Activated CD8-positive, alpha-beta memory T cell treated with anti-CD3 and anti-CD28 coated beads for 48 hours (primary cell): ENCODE measurements at places on chromosomes 1 and 21.

DNA sequence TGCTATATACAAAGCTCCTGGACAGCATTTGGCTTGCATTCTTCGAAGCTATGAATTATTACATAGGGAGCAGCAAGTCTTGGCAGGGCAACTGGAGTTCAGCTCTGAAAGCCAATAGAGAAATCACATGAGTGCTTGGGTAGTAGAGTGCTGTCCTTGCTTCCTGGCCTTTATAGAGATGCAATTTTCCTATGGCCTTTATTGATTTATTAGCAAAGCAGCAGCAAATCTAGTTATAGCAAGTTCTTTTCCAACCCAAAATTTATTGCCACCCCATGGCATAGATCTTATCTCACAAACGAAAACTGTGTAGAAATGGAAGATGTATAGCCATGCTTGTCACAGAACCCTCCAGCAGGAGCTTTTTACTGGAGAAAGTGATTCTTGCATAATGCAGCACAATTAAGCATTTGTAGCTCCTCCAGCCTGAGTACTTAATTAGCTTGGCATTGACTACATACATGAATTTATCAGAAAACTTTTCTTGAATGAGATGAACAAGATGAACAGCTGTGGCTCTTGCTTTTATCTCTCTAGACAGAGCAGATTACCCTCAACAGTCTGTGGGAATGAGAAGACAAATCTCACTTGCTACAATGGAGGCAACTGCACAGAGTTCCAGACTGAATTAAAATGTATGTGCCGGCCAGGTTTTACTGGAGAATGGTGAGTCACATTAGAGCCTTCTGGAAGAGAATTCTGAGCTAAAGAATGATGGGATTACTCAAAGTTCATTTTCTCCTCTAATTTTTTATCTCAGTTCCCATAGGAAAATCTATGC, 170.1 kb downstream of the CRB1 start:
- DNase-seq: no peak

DNA sequence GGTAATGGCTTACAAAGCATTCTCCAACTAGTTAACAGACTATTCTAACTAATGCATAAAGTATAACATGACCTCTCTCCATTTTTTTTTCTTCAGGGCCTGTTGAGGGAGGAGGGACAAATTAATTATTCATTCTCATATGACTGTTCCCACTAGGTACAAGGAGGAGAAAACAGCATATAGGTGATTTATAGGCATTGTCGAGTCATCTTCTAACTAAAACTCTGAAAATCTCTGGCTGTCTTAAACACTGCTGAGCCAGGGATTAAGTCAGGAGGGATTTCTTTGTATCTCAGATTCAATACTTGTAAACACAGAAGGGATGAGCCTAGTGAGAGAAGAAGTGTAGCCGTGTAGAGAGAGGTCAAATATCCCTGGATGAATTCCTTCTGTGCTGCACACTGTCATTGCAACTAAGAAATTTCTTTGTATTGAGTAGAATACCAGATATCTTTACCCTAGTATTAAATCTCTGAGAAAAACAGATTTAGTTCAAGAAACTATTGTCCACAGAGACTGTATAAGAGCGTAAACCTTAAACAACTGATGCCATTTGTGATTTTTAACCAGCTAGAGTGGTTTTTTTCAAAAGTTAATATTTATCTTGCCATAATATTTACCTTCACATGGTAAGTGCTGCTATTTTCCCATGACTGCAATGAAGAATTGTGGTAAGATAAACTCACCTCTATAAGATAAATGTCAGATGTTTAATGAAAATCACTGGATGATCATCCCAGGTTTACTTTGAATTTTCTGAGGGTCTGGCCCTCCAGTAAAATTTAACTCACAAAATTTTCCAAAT, 465.3 kb downstream of the RWDD3 start:
- DNase-seq: no peak

GRCh38 chr1:157249326-157249725, 111.1 kb upstream of the ETV3 start:
- no peak for DNase-seq

GRCh38 chr21:40386294-40386911, 460.6 kb downstream of the DSCAM start:
- peak; percentile 16 for DNase-seq

- DNase-seq: no peak
Observed at GRCh38 chr1:116938216-116938615, 28.5 kb downstream of the PTGFRN start.

DNA sequence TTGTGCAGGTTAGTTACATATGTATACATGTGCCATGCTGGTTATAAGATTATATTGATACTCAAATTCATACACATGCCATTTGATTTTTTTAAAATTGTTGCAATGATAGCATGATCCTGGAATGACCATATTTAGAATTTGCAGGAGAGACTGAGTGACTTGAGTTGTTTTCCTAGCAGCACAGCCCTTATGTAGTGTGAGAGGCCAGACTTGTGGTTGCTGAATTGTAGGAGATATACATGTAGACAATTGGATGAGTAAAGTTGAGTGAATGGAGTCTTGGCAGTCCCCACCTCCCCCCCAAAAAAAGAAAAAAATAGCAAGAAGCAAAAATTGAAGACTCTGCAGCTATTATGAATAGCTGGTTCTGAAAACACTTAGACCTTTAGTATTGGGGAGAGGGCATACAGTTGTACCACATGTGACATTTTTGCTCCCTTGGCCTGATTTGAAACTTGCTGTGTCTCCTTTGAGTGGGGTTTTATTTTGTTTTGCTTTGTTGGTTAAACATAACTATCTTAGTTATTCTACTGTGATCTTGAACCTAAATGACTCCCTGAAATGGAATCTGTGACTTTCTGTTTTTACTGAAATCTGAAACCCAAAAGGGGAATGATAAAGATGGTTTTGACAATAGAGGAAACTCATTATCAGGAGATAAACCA, 280.3 kb downstream of the HMCN1 start:
- no peak for DNase-seq

DNA sequence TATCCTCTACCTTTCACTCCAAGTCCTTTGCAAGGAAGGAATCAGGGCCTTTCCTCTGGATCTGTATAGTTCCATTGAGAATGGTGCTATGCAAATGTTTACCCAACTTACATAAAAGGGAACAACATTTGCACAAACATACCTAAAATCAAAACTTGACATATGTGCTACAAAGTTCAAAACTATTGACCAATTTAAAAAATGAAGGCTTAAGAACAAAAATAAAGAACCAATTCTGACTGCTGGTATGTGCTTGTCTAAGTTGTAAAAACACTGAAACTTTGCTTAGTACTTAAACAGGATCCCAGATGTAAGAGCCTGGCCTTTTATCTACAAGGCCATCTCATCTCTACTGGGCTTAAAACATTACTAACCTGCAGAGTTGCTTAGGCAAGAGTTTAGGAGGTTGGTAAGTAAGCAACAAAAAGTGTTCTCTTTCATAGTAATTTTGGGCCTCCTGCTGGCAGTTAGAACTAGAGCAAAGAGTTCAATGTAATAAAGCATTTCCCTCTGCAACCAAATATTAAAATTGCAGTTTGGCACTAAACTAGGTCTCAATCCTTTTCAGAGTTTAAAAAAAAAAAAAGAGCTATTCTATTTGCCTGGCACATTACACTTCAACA, 2.0 kb downstream of the SCMH1 start:
- no peak for DNase-seq

DNA sequence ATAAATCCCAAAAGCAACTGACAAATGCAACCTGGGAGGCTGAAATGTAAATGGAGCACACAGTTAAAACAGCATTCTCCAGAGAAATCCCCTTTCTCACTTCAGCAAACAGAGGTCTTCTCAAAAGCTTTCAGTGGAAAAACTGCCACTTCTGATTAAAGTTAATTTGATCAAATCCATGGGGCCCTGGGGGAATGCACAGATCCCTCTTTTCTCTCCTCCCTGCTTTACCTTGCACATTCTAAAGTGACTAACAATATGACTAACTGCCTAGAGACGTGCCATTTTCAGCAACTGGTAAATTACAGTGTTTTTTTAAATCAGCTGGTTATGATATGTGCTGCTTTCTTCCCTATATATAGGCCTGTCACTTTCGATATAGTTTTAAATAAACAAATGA, 142.5 kb downstream of the RERE start:
- DNase-seq: no peak

DNA sequence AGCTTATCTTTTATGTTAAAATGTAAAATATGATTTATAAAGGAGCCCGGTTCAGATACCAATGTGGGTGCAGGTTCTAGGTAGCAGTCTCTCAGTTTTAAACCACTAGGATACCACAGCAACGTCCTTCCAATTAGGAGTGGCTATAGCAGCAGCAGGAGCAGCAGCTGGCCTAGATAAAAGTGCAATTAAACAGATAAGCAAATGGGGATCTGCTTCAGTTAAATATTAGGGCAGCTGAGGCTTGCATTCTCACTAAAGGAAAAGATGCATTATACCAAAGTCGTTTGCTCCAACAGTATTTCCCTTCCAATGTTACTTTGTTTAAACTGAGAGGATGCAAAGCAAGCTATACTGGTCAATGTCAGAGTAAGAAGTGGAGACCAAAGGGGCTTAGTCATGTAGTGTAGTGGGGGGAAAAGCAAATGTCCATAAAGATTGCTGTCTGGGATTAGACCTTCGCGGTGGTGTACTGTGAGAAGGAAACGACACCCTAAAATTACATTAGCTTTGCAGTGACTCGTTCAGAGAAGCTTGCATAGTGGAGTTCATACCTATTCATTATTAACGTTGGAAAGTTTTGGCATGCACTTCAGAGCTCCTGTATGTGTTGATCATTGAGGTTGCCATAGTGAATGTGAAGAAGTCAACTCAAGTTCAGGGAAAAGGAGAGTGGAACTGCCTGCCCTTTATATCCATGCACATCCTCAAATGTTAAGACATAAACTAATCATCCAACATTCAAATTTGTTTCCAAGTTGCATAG, 272.2 kb downstream of the VAV3 start:
- DNase-seq: no peak

DNA sequence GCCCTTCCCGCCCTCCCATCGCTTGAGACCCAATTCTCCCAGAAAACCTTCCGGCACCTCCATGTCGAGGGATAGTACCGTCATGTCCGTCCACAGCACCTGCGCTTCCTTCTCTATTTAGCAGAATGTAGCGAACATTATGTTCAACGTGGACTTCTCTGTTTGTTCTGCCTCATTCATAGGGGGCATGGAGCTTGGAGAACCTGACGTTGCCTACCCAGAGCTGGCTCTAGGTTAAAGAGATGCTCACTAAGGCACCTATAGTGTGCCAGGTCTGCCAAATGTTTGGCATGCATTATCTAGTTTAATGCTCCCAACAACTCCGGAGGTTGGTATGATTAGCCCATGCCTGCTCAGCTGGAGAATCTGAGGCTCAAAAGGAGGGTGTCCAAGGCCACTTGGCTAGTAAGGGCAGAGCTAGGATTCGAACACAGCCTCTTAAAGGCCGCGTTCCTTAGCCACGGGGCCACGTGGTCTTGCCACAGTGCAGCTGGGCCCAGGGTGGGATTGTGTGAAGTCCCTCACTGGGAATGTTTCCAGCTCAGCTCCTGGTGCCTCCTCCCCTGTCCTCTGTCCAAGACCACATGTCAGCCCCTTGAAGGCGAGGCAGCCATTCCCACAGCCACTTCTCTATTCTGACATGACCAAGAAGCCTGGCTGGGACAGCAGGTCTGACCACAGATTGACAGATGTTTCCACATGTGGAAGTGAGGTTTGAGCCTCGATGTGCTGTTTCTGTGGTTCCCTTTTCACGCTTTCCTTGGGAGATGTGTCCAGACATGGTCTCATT, 57.8 kb downstream of the RUNX3 start:
- DNase-seq: no peak
